Stimulated activated CD8-positive, alpha-beta memory T cell treated with anti-CD3 and anti-CD28 coated beads, Interleukin-4, amount 100 ng/mL, for 4 hours (primary cell): ENCODE measurements at places on chromosomes 4 and X.
A peak's percentile ranks its signal among the peaks of the same experiment; 100 is the strongest.

DNA sequence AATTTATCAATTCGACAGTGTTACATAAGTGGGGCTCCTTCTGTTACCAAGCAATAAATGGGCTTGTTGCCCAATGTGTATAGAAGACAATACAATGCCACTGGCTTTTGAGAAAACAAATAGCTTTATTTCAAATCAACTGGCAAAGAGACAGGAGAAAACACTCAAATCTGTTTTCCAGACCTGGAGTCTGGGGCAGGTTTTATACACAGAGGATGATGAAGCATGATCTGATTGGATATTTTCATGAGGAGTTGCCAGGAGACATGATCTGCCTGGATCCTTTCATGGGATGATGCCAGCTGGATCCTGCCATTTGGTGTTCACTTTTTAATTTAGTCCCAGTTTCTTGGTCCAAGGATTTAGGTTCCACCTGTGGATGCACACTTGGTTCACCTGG, 287.9 kb downstream of the CXXC4 start:
- DNase-seq = no peak

GRCh38 chr4:55395529-55396307, at the start of gene TMEM165:
TSS of gene TMEM165 (plus strand) at chr4:55395957. CDS start at chr4:55396190, 233 bp downstream.
- peak; percentile 78 for DNase-seq

DNA sequence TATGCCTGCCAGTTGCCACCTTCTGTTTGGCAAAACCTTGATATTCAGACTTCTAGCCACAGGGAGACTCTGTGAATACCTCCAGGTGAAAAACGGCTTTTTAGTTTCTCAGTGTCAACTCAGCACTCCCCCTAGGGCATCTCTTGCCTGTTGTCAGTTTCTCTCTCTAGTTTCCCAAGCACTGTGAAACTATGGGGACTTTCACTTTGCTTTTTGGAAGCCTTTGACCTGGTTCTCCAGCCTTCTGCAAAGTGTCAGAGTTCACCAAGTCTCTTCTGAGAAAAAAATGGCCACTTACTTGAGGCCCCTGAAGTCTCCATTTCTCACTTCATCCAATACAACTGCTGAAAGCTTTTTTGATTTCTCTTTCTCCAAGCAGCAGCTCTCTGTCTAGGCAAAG, 521.5 kb downstream of the INPP4B start:
- no peak for DNase-seq

DNA sequence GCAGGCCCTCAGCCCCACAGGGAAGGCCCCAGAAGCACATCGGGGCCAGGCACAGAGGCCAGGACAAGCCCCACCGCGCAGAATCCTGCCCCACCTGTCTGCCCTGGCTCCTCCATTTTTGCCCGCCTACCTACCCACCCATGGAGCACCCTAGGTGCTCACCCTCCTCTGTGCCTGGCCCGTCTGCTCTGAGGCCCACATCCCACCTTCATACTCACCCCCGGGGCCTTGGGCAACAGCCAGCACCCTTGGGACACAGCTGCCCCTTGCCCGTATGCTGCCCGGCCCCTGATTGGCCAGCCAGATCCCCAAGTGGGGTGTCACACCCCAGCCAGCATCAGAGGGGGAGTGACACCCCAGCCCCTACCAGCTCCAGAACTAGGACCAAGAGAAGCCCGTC, 10.8 kb upstream of the TREX2 start:
- DNase-seq = no peak

GRCh38 chr4:70737006-70737405, 15.2 kb downstream of the RUFY3 start:
- DNase-seq = no peak

GRCh38 chrX:82031250-82031649, 829.3 kb downstream of the SH3BGRL start:
- DNase-seq = no peak

GRCh38 chr4:85587952-85588351, 113.0 kb downstream of the ARHGAP24 start:
- no peak for DNase-seq

- DNase-seq = no peak
Measured at GRCh38 chr4:113375964-113376666, 326.7 kb downstream of the ANK2 start.

GRCh38 chrX:53723381-53723780, 36.9 kb upstream of the HUWE1 start:
- DNase-seq = no peak

GRCh38 chrX:148540671-148541583, 40.5 kb downstream of the AFF2 start:
- no peak for DNase-seq

GRCh38 chr4:52822583-52822971, 39.5 kb upstream of the RASL11B start:
- no peak for DNase-seq

DNA sequence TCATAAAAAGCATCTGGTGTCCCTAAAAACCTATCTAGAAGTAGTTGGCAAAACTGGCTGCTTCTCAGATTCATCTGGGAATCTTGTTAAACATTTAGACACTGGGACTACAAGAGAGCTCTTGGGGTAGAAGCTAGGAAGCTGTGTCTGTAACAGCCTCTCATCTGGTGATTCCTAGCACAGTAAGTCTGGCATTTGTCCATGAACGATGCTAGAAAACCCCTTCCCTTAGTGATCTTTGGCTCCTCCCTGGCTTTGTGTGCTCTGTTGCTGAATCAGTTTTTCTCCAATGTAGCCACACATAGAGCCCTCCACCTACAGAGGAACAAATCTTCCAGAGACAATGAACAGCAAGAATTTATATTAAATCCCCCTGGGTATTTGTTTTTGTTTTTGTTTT, 951.7 kb upstream of the LCORL start:
- no peak for DNase-seq

- DNase-seq = no peak
Measured at GRCh38 chr4:138407329-138407728, 165.2 kb upstream of the SLC7A11 start.

- peak; percentile 60 for DNase-seq
Measured at GRCh38 chr4:169611991-169612870, at the start of gene NEK1. TSS of gene NEK1 (minus strand) at chr4:169612583. CDS start at chr4:169602630, 9,953 bp downstream.

DNA sequence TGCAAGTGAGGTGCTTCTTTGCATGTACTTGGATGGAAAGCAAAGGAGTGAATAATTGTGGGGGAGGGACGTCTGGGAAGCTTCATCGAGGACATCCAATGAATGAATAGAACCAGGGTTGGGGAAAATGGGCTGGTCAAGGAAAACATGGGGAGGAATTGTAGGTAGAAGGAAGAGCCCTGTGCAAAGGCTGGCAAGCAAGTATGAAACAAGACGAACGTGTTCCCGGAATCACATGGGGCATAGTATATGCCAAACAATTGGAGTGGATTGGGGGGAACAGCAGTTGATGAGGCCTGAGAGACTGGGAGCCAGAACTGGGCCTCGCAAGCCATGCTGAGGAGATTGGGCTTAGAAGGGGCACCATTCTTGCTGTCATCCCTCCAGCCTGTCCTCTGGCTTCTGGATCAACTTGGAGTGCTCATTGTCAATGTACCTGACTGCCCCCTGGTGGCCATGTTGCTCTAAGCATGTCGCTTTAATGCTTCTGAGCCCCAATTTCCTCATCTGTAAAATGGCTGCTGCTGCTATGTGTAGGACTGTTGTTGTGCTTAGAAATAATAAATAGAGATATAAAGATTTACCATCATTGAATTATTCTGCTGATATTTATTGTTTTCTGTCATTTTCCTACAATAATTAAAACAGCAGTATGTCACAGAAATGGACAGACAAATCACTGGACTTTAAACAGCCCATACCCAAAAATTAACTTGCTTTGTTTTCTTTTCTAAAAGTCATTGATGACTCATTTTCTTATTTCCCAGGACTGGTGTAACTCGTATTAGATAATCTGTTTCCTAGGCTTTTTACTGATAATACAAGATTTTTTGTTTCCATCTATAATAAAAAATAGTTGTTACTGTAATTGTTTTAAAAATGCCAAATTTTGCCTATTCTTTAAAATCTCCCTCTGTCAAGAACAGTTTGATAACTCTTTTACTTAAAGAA, 66.4 kb downstream of the JADE3 start:
- peak; percentile 32 for DNase-seq

- DNase-seq = no peak
Measured at GRCh38 chrX:53746718-53747117, 60.2 kb upstream of the HUWE1 start.

GRCh38 chr4:150782311-150782710, 200.4 kb downstream of the MAB21L2 start:
- DNase-seq = no peak

DNA sequence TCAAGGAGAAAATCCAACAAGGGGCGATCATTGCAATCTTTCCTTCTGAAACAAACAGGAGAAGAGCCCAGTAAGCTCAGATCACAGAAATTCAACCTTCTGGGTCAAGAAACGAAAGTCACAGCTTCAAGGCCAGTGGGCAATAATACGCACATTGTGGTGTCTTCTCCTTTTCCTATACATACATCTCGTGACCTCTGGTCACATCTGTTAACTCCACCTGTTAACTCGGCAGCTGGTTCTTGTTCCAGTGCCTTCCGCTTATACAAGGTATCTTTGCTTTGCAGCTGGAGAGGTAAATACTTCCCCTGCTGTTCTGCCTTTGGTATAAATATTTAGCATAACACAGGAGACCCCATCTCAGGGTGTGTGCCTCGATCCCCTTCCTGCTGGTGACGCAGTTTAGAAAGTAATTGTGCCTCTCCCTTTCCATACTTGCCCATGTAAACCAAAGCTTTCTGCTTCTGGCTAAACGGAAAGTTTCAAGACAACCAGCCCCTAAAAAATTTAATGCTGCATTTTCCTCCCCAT, 45.0 kb downstream of the CCDC149 start:
- no peak for DNase-seq

- DNase-seq = no peak
Measured at GRCh38 chrX:3697220-3697684, 16.2 kb downstream of the PRKX start.

DNA sequence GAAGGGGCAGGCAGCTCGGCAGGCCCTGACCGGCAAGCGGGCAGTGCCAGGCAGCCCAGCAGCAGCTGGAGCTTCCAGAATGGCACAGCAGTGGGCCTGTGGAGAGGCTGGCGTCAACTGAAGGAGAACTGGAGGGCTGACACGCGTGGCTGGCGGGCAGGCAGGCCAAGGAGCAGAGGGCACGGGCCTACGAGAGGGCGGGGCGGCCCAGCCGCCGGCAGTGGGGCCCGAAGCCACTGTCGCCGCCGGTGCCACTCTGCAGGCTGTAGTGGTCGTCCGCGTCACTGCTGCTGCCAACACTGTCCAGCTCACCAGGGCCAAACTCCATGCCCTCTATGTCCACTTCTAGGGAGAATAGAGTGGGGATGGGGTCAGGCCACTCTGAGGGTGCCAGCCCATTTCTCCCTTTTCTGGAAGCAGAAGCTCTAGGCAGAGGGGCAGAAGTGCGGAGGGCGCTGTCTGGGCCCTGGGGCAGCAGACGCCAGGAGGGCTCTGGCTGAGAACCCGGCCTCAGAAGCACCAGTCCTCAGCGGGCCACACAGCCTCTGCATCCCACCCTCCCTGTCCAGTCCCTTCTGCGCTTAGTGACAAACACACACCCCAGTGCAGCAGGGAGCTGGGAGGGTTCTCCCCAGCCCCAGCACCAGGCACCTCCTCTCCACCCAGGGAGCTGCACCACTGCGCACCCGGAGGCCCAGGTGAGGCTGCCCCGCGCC, 8.6 kb upstream of the HAUS3 start:
- DNase-seq = no peak

GRCh38 chrX:50067435-50068284, 133.1 kb downstream of the AKAP4 start:
- no peak for DNase-seq

- no peak for DNase-seq
Measured at GRCh38 chrX:74534569-74535038, 79.8 kb downstream of the RLIM start.

- DNase-seq = no peak
Measured at GRCh38 chr4:170011921-170012628, 14.1 kb downstream of the MFAP3L start.

- DNase-seq = no peak
Measured at GRCh38 chr4:54082168-54082567, 17.8 kb upstream of the CHIC2 start.

DNA sequence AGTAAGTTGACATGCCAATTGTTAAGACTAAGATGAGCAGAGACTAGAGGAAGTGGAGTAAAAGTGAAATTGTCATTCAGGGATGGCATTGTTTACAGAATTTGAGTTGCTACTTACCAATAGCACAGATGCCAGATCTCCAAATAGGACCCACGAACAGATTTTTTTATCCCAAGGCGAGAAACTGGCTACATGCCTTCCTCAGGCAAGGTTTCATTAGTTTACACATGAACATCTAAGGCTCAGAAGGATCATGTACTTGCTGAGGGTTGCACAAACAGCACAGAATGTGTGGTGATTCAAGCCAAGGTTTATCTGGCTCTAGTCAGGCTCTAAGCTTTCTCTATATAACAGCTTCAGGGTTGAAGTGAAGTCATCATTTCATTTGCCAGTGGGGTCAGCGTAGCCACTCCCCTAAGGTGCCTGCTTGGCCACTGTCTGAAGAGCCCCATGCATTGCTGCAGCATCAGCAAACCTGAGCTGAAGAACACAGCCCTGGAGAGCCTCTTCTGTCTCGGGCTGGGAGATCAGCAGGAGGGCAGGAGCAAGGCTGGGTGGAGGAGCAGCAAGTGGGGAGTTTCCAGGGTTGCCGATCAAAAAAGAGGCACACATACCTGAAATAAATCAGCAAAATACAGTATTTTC, 193.0 kb upstream of the LCORL start:
- DNase-seq = no peak

DNA sequence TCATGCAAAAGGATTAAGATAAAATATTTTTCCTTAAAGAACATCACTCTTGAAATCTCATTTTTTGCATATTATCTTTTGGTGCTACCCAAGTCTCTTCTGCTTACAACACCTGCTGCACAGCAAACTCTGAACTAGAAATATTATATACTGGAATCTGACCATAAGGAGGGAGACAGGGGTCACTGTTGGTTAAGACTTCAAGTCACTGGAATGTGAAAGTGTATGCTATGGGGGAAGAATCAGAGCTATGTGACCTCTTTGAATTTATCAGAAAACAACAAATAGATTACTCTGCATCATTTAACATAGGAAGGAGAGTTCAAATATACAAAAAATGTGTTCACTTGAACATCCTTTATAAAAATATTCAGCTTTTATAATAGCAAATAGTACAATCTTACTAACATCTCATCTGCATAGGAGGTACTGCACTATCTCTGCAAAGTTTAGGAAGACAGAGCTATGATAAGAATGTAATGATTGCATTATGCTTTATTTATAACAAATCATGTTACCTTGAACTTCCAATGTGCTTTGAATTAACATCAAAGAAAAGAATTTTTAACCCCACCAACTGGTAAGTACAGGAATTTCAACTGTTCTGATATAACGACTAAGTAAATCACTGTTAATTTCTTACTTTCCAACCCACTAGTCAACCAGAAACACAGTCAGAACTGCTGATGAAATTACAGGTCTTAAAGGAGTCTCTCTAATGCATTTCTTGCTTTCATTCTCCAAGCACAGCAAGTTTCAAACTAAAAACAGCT, 69.8 kb downstream of the ZNF827 start:
- DNase-seq = no peak

- no peak for DNase-seq
Measured at GRCh38 chrX:16628946-16629595, 20.9 kb upstream of the S100G start.

DNA sequence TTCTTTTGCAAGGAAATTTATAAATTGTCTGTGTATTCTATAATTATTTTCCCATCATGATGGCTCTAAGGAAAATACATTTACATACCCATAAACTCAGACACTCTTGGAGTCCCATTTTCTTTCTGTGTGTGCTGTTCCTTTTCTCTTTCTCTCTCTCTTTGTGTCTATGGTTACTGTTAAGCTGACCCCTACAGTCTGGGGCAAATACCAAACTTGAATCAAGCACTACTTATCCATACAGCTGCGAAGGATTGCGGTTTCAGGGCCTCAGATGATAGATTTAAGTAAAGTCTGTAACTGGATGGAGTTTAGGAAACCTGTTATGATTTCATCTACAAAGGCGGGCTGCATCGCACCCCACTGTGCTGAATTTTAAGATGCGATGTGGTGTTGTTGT, 150.2 kb downstream of the SHROOM3 start:
- no peak for DNase-seq
